Smooth muscle cell of the brain vasculature (primary cell): ENCODE measurements at places on chromosomes 6 and 20.

GRCh38 chr20:42402455-42402854, 784.3 kb upstream of the CHD6 start:
- DNase-seq = no peak

DNA sequence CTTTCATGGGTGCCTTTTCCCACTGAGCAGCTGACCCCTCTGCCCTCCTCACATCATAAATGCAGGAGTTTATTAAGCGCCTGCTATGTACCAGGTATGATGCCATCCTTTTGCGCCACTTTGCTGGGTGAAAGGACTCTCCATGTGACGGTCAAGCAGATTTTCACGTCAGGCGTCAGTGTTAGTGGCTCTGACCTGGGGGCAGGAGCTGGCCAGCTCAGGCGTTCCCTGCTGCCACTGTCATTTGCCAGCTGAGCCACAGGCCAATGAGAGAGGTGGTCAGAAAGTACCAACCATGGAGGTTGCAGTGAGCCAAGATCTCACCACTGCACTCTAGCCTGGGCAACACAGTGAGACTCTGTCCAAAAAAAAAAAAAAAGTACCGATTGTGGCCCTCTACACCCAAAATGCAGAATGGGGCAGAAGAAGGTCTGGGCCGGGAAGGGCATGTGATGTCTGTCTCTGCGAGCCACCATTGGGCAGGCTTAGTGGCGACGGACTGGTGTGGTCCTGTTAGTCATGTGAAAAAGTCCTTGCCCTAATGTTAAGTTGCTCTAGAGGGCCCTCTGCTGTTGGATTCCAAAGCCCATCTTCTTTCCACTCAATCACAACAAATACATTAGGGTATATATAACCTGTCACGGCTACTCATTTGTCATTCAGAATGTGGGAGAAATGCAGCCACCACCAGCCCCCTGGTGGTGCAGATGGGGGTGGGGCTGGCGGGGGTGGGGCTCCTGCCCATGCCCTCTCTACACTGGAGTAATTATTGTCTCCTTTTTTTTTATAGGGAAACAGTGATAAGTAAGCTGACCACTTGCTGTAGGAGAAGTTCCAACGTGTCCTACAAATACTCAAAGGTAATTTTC, 18.4 kb upstream of the SLC22A1 start:
- no peak for DNase-seq

DNA sequence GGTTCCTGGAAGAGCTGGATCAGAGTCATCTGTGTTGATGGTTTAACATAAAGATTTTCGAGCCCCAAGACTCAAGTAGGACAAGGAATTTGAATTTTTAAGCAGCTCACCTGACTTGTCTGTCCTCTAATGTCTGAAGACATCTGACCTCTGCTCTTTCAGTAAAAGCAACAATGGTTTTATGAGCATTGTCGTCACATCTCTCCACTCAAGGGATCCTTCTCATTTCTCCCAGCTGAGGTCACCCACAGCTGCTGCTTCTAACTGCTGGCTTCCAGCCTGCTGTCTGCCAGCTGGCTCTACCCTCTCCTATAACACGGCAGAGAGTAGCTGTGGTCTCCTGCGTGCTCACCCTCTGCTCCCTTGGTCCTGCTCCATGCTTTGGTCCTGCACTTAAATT, 24.7 kb upstream of the HDAC2 start:
- DNase-seq = peak; percentile 88

GRCh38 chr6:87171938-87172633, 16.7 kb downstream of the ZNF292 start:
- no peak for DNase-seq

GRCh38 chr6:52077961-52078625, 9.3 kb downstream of the PKHD1 start:
- DNase-seq = no peak

GRCh38 chr6:93416571-93417420, 2.6 kb downstream of the EPHA7 start:
- DNase-seq = no peak

DNA sequence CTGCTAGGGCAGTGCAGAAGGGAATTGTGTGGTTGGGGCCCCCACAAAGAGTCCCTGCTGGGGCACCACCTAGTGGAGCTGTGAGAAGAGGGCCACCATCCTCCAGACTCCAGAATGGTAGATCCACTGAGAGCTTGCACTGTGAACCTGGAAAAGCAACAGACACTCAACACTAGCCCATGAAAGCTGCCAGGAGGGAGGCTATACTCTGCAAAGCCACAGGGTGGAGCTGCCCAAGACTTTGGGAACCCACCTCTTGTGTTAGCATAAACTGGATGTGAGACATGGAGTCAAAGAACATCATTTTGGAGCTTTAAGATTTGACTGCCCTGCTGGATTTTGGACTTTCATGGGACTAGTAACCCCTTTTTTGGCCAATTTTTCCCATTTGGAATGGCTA, 328.4 kb upstream of the KHDRBS2 start:
- no peak for DNase-seq

GRCh38 chr6:146881228-146882181, 282.7 kb downstream of the ADGB start:
- no peak for DNase-seq

- no peak for DNase-seq
Measured at GRCh38 chr20:4708856-4709255, 12.9 kb upstream of the PRND start.
